Mucosa of descending colon (tissue), 3 donors: ENCODE measurements at places on chromosomes 13 and 19. TPM values are rescaled to one million over a fixed set of nuclear protein-coding genes. Genes with fewer than 3 reads are reported as not detected.

The ATP12A gene
- not detected for total RNA-seq

The KIR2DL1 gene
- not detected for total RNA-seq

The MADCAM1 gene
- 4.1 TPM for total RNA-seq

The LENG9 gene
- total RNA-seq = 20.9 TPM

The LIPE gene
- 10.0 TPM for total RNA-seq

The OR4F17 gene
- total RNA-seq = 0.65 TPM

The IL12RB1 gene
- total RNA-seq = 2.2 TPM

The C1QTNF9 gene
- total RNA-seq = 0.54 TPM

The CCL25 gene
- not detected for total RNA-seq
